ENCODE measurements at places on chromosomes 7 and 10.

DNA sequence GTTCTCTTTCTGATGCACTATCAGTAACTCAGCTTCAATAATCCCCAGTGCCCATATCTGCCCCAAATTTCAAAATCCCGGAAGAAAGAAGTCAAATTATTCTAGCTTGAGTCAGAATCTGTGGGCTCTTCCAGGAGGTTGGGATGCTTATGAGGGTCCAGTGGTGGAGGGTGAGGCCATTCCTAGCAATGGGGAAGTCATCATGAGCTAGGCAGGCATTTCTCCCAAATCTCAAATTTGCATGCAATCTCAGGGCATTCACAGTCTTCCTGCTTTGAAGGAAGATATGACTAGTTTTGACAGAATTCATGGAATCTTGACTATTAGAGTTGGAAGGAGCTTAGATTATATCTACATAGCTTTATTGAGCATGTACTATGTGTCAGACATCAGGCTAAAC is 164.3 kb upstream of the AGK start:
- no peak for DNase-seq

GRCh38 chr7:75645570-75645969 is 93.2 kb downstream of the HIP1 start:
- DNase-seq, result no peak

- DNase-seq, result no peak
Measured at GRCh38 chr7:5755704-5756504, 25.6 kb downstream of the RNF216 start.

DNA sequence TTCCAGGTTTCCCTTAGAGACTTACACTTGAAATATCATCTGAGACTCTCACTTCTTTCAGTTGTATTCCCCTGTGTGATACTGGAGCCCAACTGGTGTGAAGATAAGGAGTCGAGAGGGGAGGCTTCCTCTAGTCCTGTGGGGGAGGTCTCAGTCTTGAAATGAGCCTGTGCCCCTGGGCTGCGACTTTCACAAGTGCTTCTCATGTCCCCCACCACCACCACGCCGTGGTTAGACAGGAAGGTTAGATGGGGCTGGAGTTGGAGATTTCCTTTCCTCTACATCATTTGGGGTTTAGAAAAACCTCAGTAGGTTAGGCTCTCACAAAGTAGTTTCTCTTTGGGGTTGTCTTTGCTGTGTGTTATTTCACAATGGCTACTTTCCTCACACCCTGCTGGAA is 25.6 kb upstream of the MKX start:
- no peak for DNase-seq

DNA sequence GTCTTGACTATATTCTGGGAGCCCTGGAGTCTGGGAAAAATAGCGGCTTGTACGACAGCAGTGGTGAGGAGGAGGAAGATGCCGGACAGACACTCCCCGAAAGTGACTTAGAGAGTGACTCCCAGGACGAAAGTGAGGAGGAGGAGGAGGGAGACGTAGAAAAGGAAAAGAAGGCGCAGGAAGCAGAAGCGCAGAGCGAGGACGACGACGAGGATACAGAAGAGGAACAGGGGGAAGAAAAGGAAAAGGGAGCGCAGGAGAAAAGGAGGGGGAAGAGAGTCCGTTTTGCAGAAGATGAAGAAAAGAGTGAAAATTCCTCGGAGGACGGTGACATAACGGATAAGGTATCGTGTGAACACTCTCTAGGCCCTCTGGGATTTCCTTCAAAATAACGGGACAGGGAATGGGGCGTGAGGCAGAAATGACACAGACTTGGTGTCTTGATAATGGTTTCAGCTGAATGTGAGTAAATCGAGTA is 908 bp downstream of the NOM1 start:
- no peak for DNase-seq

DNA sequence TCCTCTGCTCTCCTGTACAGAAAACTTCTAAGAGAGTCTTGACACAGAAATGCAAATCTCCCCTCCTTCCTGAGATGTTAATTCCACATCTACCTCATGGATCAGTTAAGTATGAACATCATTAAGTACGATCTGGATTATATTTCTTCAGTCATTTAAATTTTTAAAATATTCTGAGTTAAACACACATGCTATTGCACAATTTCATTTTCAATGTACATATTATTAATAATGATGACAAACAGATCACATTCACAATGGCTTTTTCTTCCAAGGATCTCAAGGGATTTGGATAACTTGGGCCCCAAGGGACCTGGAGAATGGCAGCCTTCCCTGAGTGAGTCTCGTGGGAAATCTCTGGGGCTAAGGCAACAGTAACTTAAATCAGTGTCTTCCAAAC is 16.2 kb downstream of the BEND7 start:
- no peak for DNase-seq

DNA sequence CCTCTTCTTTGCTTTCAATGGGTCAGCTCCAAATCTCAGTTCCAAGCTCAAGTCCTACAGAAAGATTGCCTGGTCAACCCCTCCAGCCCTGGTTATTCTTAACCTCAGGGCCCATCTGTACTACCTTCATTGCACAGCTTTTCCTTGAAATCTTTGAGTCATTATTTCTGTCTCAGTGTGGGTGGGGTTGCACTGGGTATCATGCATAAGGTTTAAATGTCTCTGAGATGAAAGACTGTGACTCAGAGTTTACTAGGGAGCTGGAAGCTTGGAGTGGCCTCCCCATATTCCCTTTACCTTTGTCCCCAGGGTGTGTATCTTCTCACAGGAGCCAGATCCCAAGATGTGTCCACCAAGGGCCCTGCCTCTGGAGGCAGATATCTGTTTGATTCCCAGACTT is 3.3 kb upstream of the OR6V1 start:
- no peak for DNase-seq
